ENCODE measurements at places on chromosomes 4 and X.

GRCh38 chr4:1202526-1203011 lies 30.2 kb upstream of the SPON2 start:
- no peak for DNase-seq

- no peak for DNase-seq
Measured at GRCh38 chrX:133402042-133402453, 13.2 kb downstream of the GPC4 start.

- DNase-seq, result no peak
Measured at GRCh38 chrX:103107836-103108235, 14.9 kb upstream of the NXF3 start.

- no peak for DNase-seq
Measured at GRCh38 chr4:102453827-102454226, 47.3 kb upstream of the NFKB1 start.

Measured in activated T-cell treated with anti-CD3 and anti-CD28 coated beads for 1 hour (primary cell).